ENCODE measurements at places on chromosomes 11 and 22.

DNA sequence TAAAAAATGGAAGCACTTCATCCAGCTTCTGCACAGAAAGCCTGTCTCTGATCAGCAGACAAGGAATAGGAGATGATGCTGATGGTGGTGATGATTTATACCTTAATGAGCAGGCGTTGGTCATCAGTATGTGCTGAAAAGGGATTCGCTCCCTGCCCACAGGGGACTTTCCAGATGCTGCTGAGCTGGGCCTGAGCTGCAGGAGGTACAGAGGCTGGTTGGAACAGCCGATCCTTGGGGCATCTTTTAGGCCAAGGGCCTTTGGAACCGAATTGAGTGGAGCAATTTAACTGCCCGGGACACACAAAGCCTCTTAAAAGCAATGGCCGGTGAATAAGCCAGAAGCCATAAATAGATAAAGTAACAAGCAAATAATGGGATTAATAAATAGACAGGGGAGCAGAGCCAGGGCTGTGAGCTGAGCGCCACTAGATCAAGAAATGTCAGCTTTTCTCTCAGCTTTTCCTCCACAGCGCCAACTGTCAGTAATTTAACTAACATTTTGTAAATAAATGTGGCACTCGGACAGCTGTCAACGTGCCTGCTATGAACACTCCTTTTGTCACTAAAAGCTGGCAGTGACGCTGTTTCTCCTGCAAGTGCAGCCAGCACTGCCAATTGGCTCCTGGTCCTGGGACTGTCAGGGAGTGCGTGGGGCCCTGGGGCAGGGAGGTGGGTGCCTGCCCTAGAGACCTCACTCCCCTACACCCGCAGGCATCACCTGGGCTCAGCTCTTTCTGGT lies 562.3 kb downstream of the NTM start:
- DNase-seq: no peak

DNA sequence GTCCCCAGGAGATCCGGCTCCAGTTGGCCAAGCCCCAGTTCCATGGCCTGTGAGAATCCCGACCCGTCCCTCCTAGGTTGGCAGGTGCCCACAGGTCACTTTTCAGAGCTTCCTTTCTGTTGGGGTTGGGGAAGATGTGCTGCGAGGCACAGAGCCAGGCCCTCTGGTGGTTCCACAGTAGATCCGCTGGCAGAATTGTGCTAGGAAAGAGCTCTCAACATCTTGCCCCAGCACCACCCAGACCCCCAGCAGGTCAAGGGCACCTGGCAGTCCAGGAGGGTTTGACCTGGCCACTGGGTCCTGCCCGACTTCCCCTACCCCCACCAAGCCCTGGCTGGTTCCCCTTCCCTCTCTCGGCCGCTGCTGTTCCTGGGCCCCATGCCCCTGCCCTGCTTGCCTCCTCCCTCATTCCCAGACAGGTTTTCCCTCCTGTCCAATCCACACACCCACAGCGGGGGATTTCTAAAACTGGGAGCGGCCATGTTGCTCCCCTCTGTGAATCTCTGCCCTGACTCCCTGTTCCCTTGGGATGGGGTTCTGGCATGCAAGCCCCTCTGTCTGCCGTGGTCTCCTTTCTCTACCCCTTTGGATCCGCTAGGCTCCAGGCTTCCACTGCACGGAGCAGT lies 26.2 kb upstream of the GCAT start:
- DNase-seq: no peak

GRCh38 chr11:119480380-119481020 lies 57.5 kb upstream of the THY1 start:
- DNase-seq: no peak

- peak; percentile 49 for DNase-seq
Observed at GRCh38 chr22:39592081-39593065, 21.8 kb downstream of the CACNA1I start.

GRCh38 chr11:17561111-17561415 lies 14.0 kb downstream of the OTOG start:
- DNase-seq: no peak

GRCh38 chr11:134236834-134237556 lies 12.5 kb downstream of the VPS26B start:
- no peak for DNase-seq

DNA sequence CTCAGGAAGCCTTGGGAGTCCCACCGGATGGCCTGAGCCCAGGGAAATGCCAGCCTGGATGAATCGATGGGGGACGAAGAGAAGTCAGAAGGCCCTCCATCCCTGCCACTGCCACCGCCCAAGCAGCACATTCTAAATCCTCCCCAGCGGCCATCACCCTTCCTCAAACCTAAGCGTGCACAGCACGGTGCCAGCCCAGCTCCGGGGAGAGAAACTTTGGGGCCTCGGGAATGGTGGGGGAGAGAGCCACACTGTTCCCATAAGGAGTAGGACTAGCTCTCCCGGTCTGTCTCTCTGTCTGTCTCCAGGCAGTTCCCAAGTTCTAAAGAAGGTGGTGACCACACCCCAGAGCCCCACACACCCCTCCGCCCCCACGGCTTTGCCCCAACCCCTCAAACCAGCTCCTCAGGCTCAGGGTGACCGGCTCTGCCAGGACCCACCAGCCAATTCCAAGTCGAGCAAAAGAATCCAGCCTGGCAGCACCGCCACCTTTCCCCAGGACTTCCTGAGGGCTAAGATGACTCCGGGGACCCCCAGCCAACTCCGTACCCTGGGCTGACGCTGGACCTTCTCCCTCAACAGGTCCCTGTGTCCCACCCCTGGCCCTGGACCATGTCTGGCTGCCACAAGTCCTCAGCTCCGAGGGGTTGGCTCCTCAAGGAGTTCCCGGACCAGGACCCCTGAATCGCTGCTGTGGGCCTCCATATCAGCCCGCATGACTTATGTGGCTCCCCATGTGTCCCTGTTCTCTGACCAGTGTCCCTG lies 2.7 kb downstream of the AHNAK start:
- no peak for DNase-seq

- DNase-seq: no peak
Observed at GRCh38 chr11:78768971-78769370, 194.3 kb upstream of the NARS2 start.

DNA sequence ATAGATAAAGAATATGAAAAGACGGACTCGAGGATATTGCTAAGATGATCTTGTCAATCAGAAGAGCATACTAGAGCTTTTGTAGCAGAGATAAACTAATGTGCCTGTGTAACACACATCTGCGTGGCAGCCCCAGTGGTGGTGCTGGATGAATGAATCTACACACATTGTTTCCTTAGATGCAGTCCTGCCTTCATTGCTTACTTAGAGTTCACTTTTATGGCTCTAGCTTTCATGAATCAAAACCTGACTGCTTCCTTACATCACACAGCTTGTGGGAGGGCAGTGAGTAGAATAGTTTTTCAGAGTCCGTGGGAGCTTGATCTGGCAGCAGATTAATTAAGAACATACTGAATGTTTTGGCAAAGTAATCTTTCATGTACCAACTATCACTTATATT lies 83.7 kb downstream of the EXT2 start:
- DNase-seq: no peak

DNA sequence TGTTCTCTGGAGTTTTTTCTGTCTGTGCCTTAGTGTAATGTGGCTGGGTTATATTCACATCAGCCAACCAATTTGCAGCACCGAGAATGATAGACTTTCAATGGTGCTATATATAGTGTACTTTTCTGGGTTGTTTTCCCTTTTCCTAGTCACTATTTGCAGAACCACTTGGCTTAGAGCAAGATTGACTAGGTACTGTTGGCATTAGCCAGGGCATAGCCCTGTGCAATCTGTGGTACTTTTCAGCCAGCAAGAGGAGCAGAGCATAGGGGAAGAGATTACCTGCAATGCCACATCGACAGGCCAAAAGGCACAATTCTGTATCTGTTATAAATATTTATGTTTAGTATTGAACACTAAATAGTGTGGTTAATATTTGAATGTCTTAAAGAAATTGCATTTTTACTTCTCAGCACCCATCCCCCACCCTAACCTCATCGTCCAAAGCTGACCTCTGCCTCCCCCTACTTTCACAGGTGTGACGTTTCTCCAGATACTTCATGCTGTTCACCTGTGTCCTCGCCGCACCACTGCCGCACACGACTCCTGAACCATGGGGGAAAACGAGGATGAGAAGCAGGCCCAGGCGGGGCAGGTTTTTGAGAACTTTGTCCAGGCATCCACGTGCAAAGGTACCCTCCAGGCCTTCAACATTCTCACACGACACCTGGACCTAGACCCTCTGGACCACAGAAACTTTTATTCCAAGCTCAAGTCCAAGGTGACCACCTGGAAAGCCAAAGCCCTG lies 51.4 kb downstream of the MICAL2 start:
- DNase-seq: no peak

DNA sequence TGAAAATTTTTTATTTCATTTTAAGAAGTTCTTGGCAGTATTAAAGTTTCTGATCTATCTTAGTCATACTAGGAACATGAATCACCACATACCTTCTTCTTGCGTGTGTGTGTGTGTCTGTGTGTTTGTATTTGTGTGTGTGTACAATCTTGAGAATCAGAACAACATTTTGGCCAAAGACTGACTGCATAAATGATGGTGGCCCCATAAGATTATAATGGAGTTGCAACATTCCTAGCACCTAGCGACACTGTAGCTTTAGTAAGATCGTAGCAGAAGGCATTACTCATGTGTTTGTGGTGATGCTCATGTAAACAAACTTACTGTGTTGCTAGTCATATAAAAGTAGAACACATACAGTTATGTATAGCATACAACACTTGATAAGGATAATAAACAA lies 205.4 kb downstream of the FAM76B start:
- no peak for DNase-seq

DNA sequence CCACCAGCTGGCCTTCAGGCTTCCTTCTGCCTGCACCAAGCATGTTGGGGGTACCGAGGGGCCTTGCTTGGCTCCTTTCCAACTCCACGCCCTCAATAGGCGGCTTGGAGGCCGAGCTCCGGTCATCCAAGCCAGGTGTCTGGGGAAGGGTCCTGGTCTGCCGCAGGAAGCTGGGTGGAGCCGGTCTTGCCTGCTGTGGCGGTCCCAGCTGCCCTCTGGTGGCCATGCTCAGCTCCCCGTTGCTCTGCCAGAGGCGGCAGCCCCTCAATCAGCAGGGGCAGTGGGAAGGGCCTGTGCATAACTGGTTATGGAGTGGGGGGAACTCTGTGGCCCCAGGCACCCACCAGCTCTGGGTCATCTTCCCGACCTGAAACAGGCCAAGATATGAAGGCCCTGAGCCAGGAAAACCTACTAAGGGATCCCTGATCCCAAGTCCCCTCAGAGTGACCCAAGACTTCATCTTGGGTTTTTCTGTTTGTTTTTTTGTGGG lies 3.2 kb downstream of the ARVCF start:
- DNase-seq: no peak

- no peak for DNase-seq
Observed at GRCh38 chr11:127027789-127028188, 27.2 kb upstream of the KIRREL3 start.

- DNase-seq: no peak
Observed at GRCh38 chr11:8035200-8035855, 45.7 kb upstream of the TUB start.

GRCh38 chr11:34926101-34926830 lies 9.8 kb downstream of the PDHX start:
- peak; percentile 49 for DNase-seq

DNA sequence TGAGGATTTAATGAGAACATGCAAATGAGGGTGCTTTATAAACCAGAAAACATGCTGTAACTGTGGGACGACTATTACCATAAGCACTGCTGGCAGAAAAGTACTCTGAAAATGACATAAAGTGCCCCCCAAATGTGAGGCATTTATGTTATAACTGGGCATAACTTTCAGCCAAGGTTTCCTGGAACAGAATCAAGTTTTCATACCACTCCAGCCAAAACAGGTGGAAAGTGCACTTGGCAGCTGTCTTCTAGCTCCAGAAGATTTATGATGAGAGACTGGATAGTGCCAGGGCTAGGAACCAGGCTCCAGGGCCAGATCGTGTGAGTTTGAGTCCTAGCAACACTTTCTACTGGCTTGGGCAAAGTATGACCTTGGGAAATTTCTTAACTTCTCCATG lies 339.2 kb downstream of the TENM4 start:
- no peak for DNase-seq

- DNase-seq: no peak
Observed at GRCh38 chr22:48975316-48975741, 852.3 kb downstream of the BRD1 start.

GRCh38 chr22:43867839-43868635 lies 5.7 kb upstream of the SULT4A1 start:
- DNase-seq: no peak

- DNase-seq: peak; percentile 10
Observed at GRCh38 chr11:74634537-74634936, 42.2 kb downstream of the POLD3 start.

DNA sequence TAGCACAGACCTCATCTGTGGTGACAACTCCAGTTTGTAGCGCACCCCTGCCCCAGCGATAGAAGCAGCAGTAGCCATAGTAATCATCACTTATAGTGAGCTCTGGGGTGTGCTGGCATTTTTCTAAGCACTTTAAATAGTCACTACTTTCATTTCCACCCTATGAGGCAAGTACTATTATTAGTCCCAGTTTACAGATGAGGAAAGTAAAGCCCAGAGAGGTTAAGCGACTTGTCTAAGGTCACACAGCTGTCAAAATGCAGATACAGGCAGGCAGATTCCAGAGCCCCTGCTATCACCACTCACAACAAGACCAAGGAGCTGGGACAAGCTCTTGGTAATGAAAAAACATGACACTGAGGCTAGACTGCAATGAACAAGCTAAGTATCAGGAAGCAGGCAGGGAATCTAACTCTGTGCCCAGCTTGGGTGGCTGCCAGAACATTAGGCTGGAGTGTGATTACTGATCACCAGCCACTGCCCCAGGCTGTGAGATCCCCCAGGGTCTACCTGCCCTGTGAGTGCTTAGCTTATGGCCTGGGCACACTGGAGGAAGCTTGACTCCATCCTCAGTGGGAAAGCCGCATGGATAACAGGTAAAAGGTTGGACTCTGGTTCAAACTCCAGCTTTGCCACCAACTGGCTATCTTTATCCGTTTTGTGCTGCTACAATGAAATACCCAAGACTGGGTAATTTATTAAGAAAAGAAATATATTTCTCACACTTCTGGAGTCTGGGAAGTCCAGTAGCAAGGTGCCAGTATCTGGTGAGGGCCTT lies 561.1 kb downstream of the MN1 start:
- no peak for DNase-seq

GRCh38 chr11:128719556-128719824 lies 25.6 kb downstream of the FLI1 start:
- DNase-seq: no peak

DNA sequence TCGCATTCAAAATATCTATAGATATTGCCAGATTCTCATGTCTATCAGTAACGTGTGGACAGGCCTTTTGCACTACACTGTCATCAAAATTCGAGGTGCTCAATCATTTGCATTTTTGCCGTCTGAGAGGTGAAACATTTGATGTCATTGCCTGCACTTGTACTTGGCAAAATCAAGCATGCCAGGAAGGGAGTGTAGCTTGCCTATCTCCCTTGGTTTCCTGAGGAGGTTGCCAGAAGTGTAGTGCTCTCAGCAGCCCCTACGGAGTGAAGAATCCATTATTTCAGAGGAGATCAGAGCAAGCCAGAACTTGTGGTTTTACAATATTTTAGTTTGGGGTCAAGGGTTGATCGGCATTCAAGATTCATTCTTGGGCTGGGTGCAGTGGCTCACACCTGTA lies 30.2 kb upstream of the APOL5 start:
- no peak for DNase-seq

GRCh38 chr22:49328630-49329405 lies 498.9 kb downstream of the BRD1 start:
- DNase-seq: no peak

GRCh38 chr11:6413791-6414201 lies 5.1 kb downstream of the APBB1 start:
- no peak for DNase-seq

Measured in HS-5 (cell line).